ENCODE measurements at places on chromosomes 5 and 9.

DNA sequence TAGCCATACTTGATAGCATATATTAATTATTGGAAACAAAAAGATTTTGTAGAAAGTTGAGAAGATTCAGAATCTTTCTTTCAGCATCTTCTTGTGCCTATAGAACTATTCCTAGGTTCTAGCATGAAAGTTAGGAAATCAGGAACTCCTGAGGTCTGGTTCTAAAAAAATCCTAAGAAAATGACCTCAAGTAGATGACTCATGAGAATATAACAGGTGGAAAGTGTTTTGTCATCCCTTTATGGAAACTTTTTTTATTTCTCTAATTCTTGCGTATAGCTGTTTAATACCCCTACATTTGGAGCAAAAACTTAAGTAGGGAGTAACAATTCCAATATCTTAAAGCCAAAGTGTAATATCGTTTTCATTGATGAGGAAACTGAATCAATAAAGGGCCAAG, 574.1 kb downstream of the NR2F1-AS1 start:
- no peak for DNase-seq

GRCh38 chr5:34789021-34789531, 49.9 kb upstream of the TTC23L start:
- no peak for DNase-seq

DNA sequence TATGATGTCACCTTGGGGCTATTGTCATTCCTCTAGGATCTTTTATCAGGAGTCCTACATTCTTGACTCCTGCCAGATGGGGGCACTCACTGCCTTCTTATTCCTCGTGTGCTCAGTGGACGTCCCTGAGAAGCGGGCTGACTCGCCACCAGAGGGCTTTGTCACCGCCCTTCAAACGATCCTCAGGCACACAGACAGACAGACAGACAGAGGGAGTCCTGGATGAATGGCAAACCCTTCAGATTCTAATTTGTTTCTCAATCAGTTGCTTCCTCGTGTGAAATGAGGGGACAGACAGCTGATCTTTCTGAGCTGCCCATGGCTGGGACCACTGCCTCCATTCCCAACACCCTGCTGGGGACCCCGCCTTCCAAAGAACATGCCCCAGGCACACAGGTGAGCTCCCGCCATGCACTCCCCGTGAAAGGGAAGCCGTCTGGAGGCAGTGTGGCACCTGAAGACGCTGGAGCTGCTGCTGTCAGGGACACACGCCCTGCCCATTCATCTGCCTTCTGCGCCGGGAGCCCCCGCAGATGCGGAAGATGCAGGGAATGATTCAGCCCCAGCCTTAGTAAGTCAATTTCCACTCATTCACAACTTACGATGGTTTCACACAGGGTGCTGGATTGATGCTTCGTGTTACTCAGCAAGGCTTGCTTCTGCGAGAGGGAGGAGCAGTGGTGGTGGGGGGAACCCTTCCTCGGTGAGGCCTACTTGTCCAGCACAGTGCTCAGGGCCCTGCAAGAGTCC, 24.9 kb upstream of the SH3PXD2B start:
- peak; percentile 94 for DNase-seq

GRCh38 chr5:111680737-111681413, 76.1 kb downstream of the NREP start:
- DNase-seq: peak; percentile 32

- no peak for DNase-seq
Measured at GRCh38 chr5:3786891-3787430, 191.3 kb downstream of the IRX1 start.

- no peak for DNase-seq
Measured at GRCh38 chr9:29183971-29184370, 1610.7 kb upstream of the C9orf72 start.

- peak; percentile 36 for DNase-seq
Measured at GRCh38 chr9:105299190-105299854, 54.9 kb downstream of the SLC44A1 start.

Data from ELF-1 (cell line).